ENCODE measurements at places on chromosomes 11 and 22. TPM values are rescaled to one million over a fixed set of nuclear protein-coding genes. Genes with fewer than 3 reads are reported as not detected.

Gene ENTHD1
- not detected for total RNA-seq

GRCh38 chr11:103730131-103730940, 306.1 kb upstream of the DDI1 start:
- no peak for DNase-seq

DNA sequence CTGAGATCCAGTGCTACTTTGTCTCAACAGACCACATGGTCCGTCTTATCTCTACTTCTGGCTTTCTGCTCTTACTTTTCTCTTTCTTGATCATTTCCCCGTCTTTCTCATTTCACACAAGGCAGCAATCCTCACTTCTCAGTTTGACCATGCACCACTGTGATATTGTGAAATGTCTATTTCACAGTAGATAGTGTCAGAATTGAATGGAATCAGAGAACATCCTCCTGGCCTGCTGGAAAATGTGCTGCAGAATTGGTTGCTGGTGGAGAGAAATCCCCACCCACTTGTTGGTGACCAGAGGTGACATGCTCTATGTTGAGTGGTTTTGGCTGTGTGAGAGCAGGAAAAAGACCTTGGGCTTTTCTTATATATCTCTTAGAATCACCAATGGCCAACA, 57.8 kb upstream of the RCN1 start:
- DNase-seq: no peak

DNA sequence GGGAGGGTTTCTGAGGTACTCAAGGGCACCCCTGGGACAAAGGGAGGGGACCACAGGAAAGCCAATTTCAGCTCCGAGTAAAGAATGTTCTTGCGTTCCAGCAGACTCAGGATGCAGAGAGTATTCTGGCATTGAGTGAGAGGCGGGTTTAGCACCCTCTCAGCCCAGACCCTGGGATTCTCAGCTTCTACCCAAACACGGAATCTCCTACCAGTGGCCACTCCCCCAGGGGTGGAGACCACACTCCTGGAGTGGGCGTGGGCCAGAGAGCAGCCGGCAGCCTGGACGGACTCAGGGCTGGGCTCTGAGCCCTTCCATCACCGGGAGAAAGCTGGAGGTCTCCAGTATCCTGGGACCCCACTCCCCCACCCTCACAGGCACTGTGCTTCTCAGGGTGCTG, 26.1 kb upstream of the TTLL12 start:
- no peak for DNase-seq

GRCh38 chr11:116287866-116288265, 484.9 kb downstream of the BUD13 start:
- DNase-seq: no peak

DNA sequence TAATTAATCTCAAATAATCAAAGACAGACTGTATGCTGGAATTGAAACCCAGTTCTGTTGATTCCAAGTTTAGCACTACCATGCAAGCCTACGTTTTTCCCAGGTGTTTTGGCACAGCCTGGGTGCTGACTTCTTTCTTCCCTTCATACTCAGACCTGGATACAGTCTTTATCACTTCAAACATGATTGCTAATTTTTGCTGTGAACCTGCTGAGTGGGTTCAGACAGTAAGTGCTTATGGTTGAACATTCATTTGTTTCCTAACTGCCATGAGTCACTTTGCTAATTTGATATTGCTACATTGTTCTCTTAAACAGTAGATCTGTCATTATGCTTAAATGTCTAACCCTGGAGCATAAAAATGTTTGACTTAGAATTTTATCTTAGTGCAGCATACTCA, 12.2 kb downstream of the PAAF1 start:
- DNase-seq: no peak

GRCh38 chr11:45085646-45086501, 60.6 kb upstream of the PRDM11 start:
- no peak for DNase-seq

GRCh38 chr11:3942956-3943497, 87.6 kb downstream of the STIM1 start:
- DNase-seq: no peak

Gene CSF2RB
- total RNA-seq: 13.3 TPM

DNA sequence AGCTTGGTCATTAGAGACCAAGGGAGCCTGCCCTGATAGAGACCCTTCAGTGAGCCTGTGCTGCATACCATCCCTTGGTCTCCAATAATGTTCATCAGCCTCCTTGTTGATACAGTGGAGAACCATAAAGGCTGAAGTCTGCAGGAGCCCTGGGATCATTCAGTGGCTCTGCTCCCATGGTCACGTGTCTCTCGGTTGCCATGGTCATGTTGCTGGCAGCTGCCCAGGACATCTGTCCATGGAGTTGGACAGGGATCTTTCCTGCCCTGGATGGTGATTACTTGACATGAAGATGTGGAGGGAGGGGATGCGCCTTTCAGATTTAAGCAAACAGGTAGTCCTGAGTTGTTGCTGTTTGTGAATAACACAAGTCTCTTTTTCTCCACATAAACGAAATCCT, 38.2 kb downstream of the CYB5R2 start:
- no peak for DNase-seq

DNA sequence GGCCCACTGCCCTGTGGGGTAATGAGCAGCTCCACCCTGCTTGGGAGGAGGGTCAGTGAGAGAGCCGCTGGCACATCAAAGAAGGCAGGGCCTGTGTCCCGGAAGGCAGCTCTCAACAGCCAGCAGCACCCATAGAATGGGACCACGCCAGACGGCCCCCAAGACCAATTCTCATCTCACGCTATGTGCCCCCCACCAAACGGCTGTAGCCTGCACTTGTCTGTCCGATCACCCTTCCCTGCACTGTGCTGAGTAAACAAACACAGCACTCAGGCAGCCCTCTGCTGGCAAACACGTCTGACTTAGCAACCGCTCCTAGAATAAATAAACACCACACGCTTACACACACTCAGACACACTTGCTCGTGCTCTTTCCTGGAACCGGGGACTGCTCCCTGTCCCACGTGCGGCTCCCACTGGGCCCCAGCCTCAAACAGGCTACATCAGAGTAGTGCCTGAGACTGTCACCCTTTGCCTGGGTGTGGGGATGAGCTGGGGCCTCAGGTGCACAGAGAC, 53.2 kb upstream of the CDON start:
- DNase-seq: no peak

DNA sequence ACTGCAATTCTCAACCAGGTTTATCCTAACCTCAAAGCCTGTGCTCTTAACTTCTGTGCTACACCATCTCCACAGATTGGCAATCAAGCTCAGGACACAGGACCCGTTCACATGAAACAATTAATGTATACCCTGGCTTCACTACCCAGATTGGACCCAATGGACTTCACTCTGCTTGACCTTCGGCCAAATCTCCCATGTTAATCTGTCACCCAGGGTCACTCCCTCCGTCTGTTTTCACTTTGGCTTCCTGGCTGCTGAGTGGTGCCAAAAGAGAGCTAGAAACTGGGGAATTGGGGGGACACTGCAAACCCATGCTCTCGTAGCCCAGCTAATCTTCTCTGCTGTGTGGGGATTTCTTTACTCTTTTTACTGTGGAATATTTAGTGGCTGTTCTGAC, 216.1 kb upstream of the ZC3H12C start:
- DNase-seq: no peak

DNA sequence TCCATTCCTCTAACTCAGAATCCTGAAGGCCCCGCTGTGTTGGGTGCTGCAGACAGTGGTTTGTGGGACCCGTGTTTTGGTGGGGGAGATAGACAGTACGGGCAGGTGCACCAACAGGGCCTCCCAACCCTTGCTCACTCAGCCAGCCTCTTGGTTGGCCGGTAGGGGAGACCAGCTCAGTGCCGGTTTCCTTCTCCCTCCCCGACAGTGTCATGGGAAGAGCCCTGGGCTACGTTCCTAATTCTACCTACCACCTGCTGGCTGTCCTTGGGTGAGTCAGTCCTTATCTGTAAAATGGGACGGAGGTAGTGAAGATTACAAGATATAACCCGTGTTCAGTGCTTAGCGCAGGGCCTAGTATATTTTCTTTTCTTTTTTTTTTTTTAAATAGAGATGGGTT, 5.9 kb downstream of the TMEM134 start:
- no peak for DNase-seq

Gene BDNF
- 0.22 TPM for total RNA-seq

Gene SLC17A6
- total RNA-seq: not detected

DNA sequence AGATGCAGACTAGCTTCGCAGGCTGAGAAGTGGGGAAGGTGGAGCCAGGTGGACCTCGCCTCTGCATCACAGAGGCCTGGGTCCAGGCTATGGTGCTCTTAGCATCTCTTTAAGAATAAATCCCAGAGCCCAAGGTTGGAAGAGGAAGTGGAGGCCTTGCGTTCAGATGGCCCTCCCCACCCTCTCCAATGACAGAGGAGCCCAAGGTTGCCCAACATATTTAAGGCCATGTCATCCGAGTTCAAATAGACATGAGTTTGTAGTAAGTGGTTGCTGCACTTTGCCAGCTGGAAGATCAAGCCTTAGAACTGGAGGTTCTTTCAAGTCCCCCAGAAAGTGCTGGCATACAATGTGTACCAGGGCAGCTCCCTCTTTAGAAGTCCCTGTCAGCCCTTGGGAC, 47.1 kb upstream of the HORMAD2 start:
- no peak for DNase-seq

DNA sequence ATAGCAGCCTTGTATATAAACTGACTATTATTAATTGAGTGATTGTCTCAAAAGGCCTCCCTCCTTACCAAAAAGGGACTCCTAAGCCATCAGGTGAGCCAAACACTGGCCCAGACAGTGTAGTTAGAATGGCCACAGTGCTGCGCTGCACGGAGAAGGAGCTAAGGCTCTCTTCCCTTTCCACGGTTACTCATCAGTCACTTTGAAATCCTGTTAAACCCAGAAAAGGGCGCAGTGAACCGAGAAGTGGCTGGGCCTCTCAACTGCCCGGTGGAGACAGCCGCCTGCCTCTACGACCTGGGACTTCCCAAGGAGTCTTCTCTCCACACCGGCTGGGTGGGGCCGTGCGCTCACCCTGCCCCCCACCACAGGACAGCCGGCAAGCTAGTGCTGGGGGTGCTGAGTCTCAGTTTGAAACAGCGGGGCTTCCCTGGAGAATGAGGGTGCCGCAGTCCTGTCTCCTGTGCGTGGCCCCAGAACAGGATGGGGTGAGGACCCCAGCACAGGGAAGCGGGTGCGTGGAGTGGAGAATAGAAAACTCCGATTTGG, 1.3 kb downstream of the MYH9 start:
- no peak for DNase-seq

DNA sequence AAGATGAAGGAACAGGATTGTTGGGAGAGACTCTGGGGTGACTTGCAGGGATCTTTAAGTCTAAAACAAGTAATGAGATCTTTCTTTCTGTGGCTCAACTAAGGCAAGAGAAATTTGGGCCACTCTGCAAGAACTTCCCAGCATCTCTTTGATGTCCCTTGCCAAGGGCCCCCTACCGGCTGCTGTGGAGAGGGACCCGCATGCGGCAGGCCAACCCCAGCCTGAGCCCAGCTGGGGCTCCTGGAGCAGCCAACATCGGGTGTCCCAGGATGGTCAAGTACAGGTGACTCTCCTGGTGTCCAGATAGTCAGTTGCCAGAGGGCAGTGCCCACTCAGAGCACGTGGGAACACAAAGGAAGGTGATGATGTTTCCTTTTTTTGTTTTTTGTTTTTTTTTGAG, 363.2 kb downstream of the TBC1D22A start:
- DNase-seq: no peak

Gene F2
- not detected for total RNA-seq

Gene TMA7B
- total RNA-seq: not detected

GRCh38 chr11:96013461-96014213, 89.7 kb upstream of the MTMR2 start:
- DNase-seq: no peak

Gene RFPL2
- total RNA-seq: not detected

DNA sequence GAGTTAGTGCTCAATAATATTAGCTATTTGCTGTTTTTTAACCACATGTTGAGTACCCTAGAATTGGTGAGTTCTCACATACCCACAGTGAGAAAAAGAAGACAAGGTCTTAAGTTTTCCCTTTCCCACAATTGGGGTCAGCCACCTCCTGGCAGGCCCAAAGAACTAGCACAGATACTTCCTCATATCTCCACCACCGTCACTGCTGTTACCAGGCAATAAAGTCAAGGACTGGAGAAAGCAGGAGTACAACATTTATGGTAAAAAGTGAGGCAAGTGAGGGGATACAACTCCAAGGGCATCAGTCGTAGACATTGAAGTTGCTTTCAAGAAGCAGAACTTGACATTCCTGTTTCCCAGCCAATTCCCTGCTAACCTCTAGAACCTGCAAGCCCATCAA, 19.6 kb downstream of the ELP4 start:
- no peak for DNase-seq

DNA sequence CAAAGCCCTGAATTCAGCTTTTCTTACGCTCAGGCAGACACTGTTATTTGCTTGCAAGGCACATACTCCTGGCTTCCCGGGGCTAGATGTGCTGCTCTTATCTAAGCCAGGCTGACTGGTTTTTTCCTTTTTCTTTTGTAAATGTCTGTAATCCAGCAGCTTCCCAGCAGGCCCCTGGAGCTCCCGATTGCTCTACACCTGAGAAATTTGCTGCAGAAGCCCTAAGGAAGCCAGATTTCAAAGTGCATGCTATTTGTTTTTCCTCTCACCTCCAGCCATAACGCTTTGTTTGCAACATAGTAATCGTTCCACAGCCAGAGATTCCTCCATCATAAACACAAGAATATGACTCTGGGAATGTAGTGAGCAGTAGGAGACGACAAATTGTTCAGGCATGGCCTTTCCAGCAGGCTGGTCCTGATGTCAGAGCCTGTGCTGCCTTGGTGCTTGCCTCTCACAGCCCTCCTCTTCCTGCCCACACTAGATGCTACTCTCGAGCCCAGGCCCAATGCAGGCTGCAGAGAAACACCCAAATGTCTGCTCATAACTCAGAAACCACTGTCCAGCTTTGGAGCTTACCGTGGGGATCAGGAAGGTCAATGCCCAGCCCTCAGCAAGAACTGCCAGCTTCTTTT, 54.7 kb upstream of the SLC6A5 start:
- DNase-seq: no peak

Gene LRRC55
- total RNA-seq: not detected

DNA sequence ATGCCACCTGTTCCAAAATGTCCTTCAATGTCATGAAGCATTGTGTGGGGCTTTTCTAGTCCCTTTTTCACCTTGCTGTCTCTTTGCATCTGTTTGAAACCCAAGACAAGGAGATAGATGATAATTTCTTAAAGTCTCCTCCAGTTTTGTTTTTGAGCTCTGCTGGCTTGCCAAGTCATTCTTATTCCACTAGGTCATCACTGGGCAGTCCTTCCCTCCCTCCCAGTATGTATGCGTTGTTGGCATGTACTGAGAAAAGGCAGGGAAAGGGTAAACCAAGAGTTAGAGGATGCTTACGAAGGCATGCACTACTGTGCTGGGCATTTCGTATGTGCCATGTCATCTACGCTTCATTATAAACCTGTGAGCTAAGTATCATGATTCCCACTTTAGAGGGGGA, 78.6 kb downstream of the PARVA start:
- no peak for DNase-seq

- DNase-seq: no peak
Observed at GRCh38 chr11:85827748-85828639, 17.1 kb upstream of the SYTL2 start.

Gene TECTA
- total RNA-seq: 0.84 TPM

- DNase-seq: no peak
Observed at GRCh38 chr11:12963792-12964536, 45.2 kb upstream of the RASSF10 start.
